ENCODE measurements at places on chromosomes 2 and 18.

DNA sequence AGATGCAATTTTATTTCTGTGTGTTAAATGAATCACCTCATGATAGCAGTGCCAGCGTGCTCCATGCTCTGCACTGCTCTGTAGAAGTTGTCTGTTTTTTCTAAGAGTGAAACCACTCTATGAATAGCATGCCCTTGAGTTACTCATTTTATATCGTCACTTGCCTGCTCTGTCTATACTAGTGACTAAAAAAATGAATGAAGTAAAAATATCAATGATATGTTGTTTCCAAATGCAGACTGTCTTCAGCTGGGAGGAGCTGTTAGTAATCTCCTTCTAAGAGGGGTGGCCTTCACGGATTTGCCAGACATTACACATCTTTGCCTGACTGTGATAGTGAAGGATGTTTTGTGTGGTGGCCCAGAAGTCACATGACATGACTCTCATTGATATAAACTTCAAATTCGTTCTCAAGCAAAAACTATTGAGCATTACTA, 852.1 kb downstream of the CNTNAP5 start:
- DNase-seq: no peak

GRCh38 chr18:8051453-8051852, 484.3 kb downstream of the PTPRM start:
- DNase-seq: no peak

DNA sequence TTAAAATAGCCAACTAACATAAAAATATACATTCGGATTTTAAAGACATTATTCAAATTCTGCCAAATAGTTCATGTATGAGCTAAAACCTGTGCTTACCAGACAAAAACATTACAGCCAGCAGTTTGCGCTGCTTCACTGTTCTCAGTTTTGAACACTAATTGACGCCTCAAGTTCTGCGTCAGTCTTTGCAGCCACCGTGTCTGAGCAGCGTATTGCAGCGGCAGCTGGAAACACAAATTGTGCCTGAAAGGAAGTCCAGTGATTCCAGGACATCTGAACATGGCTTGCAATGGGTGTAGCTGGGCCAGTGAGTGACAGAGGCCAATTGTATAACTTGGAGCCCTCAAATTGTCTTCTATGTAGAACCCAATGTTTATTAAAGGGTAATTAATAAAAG, 267.6 kb downstream of the TFCP2L1 start:
- DNase-seq: no peak

GRCh38 chr18:59764281-59764680, 67.1 kb upstream of the CCBE1 start:
- no peak for DNase-seq

- no peak for DNase-seq
Observed at GRCh38 chr18:76824754-76825153, 2.4 kb downstream of the ZNF236 start.

- DNase-seq: no peak
Observed at GRCh38 chr2:172470958-172471922, 43.9 kb downstream of the ITGA6 start.

DNA sequence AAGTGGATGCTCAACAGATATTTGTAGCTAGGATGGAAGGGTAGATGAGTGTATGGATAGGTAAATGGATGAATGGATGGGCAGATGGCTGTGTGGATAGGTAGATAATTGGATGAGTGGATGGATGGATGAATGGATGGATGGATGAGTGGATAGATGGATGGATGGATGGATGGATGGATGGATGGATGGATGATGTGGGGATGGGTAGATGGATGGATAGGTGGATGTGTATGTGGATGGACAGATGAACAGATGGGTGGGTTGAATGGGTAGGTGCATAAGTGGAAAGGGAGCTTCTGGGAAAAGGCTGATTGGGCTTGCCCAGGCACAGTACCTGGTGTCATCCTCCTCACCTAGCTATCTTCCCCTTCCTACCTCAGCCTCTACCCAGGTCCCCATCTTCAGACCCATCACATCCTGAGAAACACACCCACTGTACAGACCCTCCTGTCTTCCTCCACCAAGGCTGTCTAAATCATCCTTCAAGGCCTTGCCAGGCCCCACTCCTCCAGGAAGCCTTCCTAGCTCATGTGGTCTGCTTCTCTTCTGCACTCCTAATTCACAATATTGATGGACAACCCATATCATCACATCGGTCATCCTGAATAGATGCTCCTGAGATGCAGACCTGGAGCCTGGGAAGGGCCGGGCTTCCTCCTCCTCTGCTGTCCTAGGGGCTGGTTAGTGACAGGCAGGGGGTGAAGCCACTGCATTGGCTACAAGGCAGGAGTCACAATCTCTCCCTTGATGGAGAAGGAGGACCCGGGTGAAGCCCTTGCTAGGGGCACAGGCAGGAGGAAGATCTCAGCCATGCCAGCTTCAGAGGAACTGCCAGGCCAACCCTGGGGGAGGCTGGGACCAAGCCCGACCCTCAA, 49.4 kb downstream of the SMAD7 start:
- DNase-seq: no peak

DNA sequence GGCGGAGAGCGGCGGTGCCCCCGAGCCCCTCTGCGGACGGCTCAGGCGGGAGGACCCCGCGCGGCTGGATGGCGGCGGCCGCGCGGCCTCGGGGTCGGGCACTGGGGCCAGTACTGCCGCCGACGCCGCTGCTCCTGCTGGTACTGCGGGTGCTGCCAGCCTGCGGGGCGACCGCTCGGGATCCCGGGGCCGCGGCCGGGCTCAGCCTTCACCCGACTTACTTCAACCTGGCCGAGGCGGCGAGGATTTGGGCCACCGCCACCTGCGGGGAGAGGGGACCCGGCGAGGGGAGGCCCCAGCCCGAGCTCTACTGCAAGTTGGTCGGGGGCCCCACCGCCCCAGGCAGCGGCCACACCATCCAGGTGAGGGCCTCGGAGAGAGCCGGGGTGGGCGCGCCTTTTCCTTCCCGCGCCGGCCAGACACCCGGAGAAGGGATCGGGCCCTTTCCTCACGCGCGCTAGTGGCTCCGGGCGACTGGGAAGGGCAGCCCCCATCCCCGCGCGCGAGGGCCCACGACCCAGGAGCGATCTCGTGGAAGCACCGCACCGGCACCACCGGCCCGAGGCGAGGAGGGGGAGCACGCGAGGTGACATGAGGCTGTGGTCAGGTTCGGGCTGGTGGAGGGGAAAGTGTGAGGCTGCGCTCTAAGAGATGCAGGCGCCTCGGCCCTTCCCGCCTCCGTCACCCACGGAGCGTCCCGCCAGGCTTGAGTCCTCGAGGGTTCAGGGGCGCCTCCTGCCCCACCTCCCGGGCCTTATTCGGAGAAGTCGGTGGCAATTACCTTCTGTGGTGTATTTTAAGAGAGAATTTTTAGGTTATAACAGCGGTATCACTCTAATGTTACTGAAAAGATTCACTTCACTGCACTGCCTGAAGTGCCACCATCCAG, 607 bp downstream of the LAMA3 start:
- DNase-seq: peak; percentile 26

DNA sequence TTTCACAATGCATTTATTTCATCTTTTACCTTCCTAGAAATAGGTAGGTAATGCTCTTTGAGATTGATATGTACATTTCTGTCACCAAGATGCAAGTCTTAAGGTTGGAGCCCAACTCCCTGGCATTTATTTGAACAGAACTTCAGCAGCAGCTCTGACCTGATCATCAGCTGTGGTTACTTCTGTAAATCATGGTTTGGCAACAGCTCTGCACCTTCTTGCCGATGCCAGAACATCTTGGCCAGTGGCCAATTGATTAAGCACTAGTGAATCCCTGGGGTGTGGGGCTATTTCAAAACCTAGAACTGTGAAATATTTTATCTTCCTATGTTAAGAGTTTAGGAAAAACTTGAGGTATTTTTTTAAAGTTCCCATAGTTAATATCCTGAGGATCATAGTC, 124.8 kb upstream of the NYAP2 start:
- no peak for DNase-seq

DNA sequence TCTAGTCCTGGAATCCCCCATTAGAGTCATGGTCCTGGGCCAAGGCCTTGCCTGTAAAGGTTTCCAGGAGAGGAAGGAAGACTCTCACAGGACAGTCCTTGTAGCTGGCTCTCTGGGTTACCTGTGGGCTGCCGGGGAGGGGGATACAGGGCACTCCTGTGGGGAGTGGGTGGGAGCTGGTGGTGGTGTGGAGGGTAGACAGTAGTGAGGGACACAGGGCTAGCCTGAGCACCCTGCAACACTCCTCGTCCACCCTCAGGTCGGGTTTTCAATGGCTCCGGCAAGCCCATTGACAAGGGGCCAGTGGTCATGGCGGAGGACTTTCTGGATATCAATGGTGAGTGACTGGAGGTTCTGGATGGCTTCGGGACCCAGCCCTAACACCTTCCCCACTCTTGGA, 19.7 kb upstream of the ANKRD53 start:
- no peak for DNase-seq

GRCh38 chr2:229375251-229375650, 104.2 kb upstream of the PID1 start:
- no peak for DNase-seq
